ENCODE measurements at places on chromosomes 7 and 10.

GRCh38 chr10:3876350-3876962 lies 91.4 kb upstream of the KLF6 start:
- DNase-seq: no peak
- H3K4me1 ChIP-seq: peaks cover 22% of the 10 kb centered on the region
- H3K27me3 ChIP-seq: no peaks in the 10 kb centered on the region
- H3K4me3 ChIP-seq: no peak overlapping the region
- peak overlapping the region; percentile 74 for H3K27ac ChIP-seq

DNA sequence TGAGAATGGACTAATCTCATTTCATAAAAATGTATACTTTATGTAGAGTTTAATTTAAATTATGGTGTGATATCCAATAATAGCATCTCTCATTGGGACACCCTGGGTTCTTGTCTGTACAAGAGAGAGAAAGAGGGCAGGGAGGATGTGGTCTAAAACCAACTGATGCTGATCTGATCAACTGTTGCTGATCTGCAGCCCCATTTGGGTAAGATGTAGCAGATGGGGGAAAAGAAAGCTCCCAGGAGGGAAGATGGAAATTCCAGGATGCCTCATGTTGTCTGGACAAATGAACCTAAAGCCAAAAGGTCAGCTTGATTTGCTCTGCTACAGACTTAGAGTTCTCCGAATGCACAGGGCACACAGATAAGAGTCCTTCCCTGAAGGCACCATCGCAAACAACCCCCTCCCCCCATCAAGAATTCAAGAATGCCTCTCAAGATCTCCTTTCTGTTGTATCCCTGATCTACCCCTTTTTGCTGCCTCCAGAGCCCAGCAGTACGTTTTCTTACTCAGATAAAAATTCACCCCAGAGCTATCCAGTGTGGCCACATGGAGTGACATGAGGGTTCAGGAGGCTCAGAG lies 171.4 kb upstream of the INHBA start:
- no peak for DNase-seq
- H3K4me1 ChIP-seq: peaks cover 4% of the 10 kb centered on the region
- H3K27ac ChIP-seq: no peak overlapping the region

DNA sequence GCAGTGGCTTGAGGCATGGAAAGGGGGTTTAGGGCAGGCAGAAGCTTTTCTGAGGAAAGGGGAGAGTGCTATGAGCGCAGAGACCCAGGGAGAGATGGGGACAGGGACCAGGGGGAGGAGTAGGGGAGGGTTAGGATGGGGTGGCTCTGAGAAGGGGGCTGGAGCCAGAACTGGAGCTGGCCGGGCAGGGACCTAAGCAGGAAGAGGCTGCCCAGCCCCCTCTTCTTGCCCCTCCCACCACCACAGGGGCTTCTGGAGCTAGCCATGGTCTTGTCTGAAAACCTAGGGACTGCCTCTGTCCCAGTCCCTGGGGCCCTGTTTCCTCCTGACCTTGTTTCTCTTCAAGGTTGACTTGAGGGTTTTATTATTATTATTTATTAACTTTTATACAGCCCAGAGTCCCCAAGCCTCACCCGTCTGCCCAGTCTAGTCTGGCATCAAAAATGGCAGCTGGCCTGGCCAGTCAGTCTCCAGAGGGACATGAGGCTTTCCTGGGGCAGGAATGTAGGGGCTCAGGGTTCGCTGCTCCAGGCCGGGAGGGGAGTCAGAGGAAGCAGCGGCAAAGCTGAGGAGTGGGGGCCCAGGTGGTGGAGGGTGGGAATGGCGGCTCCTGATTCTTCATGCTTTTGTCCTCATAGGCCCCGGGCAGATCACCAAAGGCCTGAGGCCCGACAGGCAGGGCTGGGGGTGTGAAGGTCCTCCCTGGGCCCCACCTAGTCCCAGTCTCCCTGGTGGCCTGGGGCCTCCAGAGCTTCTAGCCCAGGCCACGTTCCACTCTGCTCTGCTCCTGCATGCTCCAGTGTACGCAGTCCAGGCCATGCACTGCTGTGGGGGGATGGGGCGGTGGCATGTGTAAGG lies 5.7 kb downstream of the TRIM8 start:
- DNase-seq: peak; percentile 65
- H3K4me3 ChIP-seq: no peak overlapping the region
- peaks cover 16% of the 10 kb centered on the region for H3K4me1 ChIP-seq
- peak overlapping the region; percentile 94 for H3K27ac ChIP-seq
- peaks cover 43% of the 10 kb centered on the region for H3K36me3 ChIP-seq
- H3K27me3 ChIP-seq: no peaks in the 10 kb centered on the region

- no peaks in the 10 kb centered on the region for H3K27me3 ChIP-seq
- no peaks in the 10 kb centered on the region for H3K4me1 ChIP-seq
- DNase-seq: no peak
- H3K36me3 ChIP-seq: no peaks in the 10 kb centered on the region
- H3K4me3 ChIP-seq: no peak overlapping the region
Observed at GRCh38 chr10:17548162-17548561, 69.0 kb downstream of the HACD1 start.

- no peak for DNase-seq
- no peak overlapping the region for H3K4me3 ChIP-seq
- no peaks in the 10 kb centered on the region for H3K27me3 ChIP-seq
- no peaks in the 10 kb centered on the region for H3K36me3 ChIP-seq
- H3K4me1 ChIP-seq: no peaks in the 10 kb centered on the region
- no peak overlapping the region for H3K27ac ChIP-seq
Observed at GRCh38 chr10:12622016-12622415, 272.7 kb downstream of the CAMK1D start.

DNA sequence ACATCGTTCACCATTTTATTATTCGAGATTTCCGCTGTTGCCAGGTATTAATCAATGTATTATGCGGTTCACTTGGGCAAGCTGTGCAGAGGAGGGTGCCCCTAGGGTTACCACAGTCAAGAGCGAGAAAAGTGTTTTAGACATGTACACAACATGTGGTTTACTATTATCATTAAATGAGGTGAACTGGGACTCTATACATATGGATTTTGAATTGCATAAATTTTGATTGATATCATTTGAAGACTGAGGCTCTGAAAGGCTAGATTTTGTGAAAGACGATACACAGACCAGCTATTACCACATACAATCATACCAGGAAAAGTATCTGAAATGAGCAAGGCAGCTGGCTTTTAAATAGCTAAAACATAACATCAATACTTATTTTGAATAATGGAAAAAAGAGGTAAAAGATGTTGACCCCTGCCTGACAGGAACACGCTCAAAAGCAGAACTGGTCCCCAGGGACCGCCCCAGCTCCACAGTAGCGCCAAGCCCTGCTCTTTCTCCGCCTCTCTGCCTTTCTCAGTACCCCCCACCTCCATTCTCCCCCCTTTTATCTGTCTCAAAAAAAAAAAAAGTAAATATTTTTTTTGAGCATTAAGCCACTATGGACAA lies 413.4 kb upstream of the MKI67 start:
- H3K27ac ChIP-seq: no peak overlapping the region
- no peak overlapping the region for H3K4me3 ChIP-seq
- no peaks in the 10 kb centered on the region for H3K36me3 ChIP-seq
- no peaks in the 10 kb centered on the region for H3K4me1 ChIP-seq

DNA sequence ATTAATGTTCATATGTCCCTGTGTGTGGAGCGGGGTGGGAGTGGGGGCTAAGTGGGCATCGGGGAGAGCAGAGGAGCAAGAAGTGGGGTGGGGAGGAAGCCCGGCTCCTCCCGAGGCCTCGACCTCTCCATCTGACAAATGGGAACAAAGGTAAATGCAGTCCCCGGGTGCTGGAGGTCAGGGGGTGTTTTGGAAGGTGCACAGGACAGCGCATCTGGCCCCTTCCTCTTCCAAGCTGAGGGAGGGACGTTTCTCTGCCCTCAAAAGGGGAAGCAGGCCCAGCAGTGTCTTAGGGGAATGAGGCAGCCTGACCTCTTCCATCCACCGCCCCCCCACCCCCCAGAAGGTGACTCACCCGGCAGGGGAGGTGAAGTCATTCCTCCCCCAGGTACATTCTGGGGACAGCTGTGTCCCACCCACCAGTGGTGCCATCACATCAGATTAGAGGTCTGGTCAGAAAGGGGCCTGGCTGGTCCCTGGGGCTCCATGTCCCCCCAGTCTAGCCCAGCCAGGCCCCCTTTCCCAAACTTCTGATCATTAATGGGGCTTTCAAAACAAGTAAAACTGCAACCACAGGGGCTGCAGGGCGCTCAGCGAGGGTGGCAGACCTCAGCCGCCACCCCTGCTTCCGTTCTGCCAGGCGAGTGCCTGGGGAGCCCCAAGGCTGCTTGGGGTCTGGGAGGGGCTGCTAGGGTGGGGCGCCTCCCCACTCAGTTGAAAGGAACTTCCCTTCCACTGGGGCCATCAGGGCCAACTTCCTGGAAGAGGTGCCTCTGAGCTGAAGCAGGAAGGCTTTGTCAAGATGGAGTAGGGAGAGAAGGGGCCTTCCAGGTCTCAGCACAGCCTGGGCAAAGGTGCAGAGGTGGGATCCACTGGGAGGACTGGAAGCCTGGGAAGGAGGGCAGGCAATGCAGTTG lies 10.8 kb downstream of the LFNG start:
- H3K27me3 ChIP-seq: no peaks in the 10 kb centered on the region
- peak; percentile 48 for DNase-seq
- no peaks in the 10 kb centered on the region for H3K36me3 ChIP-seq
- peaks cover 39% of the 10 kb centered on the region for H3K4me1 ChIP-seq
- H3K4me3 ChIP-seq: no peak overlapping the region
- peak overlapping the region; percentile 65 for H3K27ac ChIP-seq

GRCh38 chr10:103558911-103559310 lies 65.4 kb downstream of the NEURL1 start:
- H3K4me3 ChIP-seq: no peak overlapping the region
- H3K36me3 ChIP-seq: no peaks in the 10 kb centered on the region
- no peak overlapping the region for H3K27ac ChIP-seq
- H3K27me3 ChIP-seq: no peaks in the 10 kb centered on the region
- DNase-seq: no peak

- no peak for DNase-seq
- no peak overlapping the region for H3K27ac ChIP-seq
- no peaks in the 10 kb centered on the region for H3K27me3 ChIP-seq
- H3K36me3 ChIP-seq: no peaks in the 10 kb centered on the region
- no peaks in the 10 kb centered on the region for H3K4me1 ChIP-seq
Observed at GRCh38 chr10:10845826-10846503, 171.7 kb upstream of the CELF2 start.

- no peak overlapping the region for H3K4me3 ChIP-seq
- no peak for DNase-seq
- no peaks in the 10 kb centered on the region for H3K27me3 ChIP-seq
- peaks cover 11% of the 10 kb centered on the region for H3K4me1 ChIP-seq
- peak overlapping the region; percentile 38 for H3K27ac ChIP-seq
Observed at GRCh38 chr10:33306701-33307519, 27.6 kb downstream of the NRP1 start.

DNA sequence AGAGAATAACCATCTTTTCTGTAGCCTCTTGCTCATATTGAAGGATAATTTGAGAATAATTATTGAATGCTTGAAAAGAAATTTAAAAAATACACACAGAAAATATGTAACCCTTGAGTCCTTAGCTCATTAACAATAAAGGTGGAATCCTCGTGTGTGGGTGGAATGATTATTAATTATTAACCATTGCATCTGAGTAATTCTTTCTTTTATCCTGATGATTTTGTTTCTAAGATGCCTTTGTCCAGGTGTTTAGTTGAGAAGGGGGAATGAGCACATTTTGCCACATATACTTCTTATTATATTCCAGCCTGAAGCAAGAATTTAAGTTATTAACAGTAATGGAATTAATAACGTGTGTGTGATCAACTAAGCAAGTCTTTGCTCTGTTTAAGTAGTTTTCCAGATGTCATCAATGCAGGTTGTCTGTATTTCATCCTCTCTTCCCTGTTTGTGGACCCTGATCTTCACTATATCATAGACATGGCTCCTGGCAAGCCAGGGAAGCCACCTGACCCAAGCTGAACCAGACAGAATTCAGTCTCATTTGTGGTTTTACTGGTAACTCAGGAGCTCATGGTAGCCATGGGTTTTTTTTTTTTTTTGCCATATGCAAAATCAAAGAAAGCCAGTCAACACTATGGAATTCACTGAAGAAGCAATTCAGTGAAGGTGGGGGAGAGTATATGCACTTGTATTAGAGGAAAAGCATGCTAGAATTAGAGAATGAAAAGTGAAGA lies 144.3 kb downstream of the KIF20B start:
- peaks cover 4% of the 10 kb centered on the region for H3K4me1 ChIP-seq
- no peaks in the 10 kb centered on the region for H3K27me3 ChIP-seq
- no peaks in the 10 kb centered on the region for H3K36me3 ChIP-seq
- DNase-seq: no peak
- H3K27ac ChIP-seq: no peak overlapping the region

DNA sequence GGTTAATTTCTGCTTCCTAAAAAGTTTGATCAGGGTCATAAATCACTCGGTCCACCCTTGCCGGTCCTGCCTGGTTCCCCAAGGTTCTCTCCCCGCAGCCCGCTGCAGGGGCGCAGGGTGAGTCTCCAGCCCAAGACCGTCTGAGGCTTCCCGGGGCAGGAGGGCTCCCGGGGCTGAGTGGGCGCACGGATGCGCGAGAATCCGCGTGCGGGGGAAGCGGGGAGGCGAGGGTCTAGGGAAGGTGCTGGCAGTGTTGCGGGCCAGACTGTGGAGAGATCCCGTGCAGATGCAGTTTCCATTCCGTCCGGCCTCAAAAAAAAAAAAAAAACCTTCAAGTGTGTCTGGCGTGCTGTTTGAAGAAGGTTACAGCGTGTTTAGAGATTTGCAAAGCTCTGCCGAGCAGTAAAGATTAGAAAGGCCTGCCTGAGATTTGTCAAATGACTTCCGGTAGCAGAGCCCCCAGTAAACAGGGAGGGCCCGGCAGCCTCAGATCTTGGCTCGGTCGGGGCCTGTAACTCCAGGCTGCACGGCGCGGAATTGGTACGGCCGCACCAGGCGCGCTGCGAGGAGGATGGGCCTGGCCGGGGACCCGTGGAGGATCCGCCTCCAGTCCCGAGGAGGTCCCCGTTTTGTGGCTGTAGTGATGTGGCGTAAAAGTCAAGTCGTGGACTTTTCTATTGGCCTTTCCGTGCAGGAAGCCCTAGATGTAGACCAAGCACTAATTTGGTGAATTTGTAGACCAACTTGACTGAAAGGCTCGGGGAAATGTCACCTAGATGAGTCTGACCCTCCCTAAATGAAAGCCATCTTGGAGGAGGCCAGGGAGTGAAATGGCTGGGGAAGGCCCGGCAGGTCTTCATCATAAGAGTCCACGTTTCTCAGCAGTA lies 293.2 kb upstream of the NFE2L3 start:
- H3K27me3 ChIP-seq: peaks cover 10% of the 10 kb centered on the region
- H3K4me1 ChIP-seq: peaks cover 33% of the 10 kb centered on the region
- no peak overlapping the region for H3K4me3 ChIP-seq
- DNase-seq: no peak
- peak overlapping the region; percentile 93 for H3K27ac ChIP-seq
- H3K36me3 ChIP-seq: no peaks in the 10 kb centered on the region

- H3K27me3 ChIP-seq: no peaks in the 10 kb centered on the region
- peaks cover 6% of the 10 kb centered on the region for H3K4me1 ChIP-seq
- no peak for DNase-seq
Observed at GRCh38 chr7:32941681-32942414, 15.4 kb upstream of the FKBP9 start.

DNA sequence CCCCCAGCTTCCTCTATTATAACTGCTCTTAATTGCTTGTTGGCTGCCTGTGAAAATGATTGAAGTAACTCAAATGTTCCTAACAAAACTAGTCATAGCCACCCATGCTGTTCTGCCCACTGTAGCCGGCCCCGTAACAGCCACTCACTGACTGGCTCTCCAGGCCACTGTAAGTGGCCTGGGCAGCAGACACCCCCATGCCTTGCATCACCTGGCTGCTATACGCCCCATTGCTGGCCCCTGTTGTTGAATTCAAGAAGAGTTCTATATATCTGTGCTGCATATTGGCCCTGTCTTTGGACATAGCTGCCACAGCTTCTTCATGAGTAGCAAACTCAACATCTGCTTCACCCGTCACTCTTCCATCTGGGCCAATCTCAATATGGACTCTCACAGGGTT lies 15.1 kb downstream of the FXYD4 start:
- H3K27ac ChIP-seq: no peak overlapping the region
- H3K36me3 ChIP-seq: peaks cover 64% of the 10 kb centered on the region
- H3K27me3 ChIP-seq: no peaks in the 10 kb centered on the region
- DNase-seq: no peak
- no peak overlapping the region for H3K4me3 ChIP-seq

All from RWPE2 (cell line).